Activated effector memory CD4-positive, alpha-beta T cell treated with anti-CD3 and anti-CD28 coated beads, Interleukin-2, amount 50 U/mL, for 16 hours (primary cell): ENCODE measurements at places on chromosomes 16 and 17.

- no peak for DNase-seq
Measured at GRCh38 chr17:27571563-27572352, 59.2 kb upstream of the LGALS9 start.

DNA sequence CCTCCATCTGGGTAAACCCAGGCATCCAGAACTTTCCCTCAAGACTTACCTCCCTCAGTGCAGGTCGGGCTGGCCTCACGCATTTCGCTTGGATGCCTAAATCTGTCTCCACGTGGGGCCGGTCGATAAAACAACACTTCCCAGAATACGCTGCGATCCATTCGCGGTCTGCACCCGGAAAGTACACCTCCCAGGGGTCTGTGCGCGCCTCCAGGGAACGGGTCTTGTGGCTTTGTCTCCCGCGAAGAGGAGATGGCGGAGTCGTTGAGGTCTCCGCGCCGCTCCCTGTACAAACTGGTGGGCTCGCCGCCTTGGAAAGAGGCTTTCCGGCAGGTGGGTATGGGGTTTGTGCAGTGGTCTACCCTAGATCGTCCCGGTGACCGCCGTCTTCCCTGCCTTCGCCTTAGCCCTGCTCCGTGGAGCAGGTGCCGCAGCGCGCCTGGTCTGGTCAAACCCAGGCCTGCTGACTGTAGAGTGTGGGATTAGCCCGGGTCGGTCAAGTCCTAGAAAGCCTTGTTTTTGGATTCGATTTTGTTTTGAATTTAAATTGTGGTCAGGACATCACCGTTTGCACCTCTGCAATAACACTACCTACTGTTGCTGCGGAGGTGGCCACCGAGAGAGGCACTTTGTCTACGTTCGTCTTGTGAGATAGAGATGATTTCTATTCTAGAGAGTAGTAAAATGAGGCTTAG, at the start of gene RPAIN:
TSS of gene RPAIN (plus strand) at position 224 of the 695 bp plus-strand sequence. CDS start at position 253, 29 bp downstream.
- peak; percentile 96 for DNase-seq

DNA sequence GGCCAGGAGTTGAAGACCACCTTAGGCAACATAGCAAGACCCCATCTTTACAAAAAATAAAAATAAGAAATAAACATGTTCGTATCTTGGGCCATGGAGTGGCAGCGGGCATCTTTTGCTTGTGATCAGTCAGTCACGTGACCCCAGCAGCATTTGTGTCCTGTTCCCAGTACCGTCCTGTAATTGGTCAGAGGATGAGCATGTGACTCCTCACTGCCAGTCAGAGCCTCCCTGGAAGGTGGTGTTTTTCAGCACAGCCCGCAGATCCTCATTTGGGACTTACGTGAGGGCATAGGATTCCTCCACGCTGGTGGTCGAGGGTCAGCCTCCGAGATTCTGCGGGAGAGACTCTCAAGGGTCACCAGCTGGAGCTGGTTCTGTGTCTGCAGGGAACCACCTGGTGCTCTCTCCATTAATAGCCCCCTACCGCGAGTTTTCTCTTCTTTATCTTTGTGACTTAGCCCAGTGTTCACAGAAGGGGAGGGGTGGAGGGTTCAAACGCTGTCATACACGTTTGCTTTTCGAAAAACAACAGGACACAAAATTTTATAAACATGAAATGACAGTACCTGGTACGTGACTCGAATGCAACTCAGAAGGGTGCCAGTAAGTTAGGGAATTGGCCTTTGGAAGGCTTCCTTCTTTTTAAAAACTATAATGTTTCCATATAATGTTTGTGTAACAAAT, 17.2 kb downstream of the MRC2 start:
- peak; percentile 43 for DNase-seq

GRCh38 chr16:20611350-20611902, 35.3 kb upstream of the ACSM2B start:
- no peak for DNase-seq

DNA sequence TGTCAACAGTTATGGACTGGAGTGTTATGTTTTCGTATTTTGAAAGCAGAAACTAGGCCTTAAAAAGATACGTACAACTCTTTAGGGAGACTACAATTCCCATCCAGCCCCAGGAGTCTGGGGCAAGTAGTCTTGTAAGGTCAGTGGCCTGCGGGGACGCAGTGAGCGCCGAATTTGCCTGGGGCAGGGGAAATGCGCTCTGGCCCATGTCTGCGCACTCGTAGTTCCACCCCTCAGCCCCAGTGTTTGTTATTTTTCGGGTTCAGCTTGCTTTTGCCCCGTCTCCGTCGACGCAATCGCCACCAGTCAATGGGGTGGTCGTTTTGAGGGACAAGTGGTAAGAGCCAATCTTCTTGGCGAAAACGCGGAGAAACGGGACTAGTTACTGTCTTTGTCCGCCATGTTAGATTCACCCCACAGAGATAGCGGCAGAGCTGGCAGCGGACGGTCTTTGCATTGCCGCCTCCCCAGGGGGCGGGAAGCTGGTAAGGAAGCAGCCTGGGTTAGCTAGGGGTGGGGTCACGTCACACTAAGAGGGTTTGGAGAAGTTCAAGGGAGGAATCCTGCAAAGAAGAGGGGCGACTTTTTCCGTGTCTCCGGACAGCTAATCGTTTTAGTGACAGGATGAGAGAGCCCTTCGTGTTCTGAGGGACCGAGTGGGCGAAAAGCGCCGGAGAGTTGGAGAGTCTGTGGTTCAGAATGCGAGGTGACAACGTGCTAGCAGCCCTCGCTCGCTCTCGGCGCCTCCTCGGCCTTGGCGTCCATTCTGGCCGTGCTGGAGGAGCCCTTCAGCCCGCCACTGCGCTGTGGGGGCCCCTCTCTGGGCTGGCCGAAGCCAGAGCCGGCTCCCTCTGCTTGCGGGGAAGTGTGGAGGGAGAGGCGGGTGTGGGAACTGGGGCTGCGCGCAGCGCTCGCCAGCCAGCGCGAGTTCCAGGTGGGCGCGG, 1.1 kb upstream of the BRCA1 start:
- peak; percentile 63 for DNase-seq

GRCh38 chr17:21177854-21178600, 35.9 kb downstream of the TMEM11 start:
- DNase-seq, result peak; percentile 31

GRCh38 chr17:76200354-76200753, 39.9 kb downstream of the RNF157 start:
- no peak for DNase-seq

- no peak for DNase-seq
Measured at GRCh38 chr16:10318798-10319500, 66.9 kb upstream of the ATF7IP2 start.

- no peak for DNase-seq
Measured at GRCh38 chr17:40730970-40731369, 24.2 kb downstream of the KRT25 start.

DNA sequence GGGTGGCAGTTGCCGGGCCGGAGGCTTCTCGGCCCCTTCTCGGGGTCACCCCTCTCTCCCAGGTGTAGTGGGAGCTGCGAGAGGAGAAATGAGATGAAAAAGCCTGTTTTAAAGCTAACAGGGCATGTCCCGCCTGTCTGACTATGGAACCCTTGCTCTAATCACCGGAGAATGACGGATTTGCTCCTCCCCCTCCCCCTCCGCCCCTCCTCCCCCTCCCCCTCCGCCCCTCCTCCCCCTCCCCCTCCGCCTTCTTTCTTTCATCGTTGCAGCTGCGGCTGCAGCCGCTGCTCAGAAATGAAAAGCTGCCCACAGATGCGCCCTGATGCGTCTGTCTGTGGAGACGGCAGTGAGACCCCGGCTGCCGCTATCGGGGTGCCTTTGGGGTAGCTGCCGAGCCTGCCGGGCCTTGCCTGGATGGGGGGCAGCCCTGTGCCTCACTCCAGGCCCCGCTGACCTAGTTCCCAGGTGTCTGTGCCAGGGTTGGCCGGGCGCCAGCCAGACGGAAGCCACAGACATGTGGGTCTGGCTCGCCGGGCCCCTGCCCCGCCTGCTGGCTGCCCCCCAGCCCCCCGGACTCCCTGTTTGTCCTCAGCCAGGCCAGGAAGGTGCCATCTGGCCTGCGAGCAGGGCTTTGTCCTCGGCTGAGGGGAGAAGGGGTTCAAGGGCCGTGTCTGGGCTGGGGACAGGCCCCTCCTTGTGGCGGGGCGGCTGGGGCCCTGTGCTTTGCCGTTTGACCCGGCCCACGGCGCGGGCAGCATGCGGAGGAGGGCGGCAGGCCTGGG, 37.7 kb downstream of the GINS2 start:
- DNase-seq, result no peak

- DNase-seq, result no peak
Measured at GRCh38 chr16:89410794-89411309, 79.5 kb downstream of the ANKRD11 start.

GRCh38 chr17:67637901-67638641, 79.7 kb upstream of the NOL11 start:
- DNase-seq, result no peak

DNA sequence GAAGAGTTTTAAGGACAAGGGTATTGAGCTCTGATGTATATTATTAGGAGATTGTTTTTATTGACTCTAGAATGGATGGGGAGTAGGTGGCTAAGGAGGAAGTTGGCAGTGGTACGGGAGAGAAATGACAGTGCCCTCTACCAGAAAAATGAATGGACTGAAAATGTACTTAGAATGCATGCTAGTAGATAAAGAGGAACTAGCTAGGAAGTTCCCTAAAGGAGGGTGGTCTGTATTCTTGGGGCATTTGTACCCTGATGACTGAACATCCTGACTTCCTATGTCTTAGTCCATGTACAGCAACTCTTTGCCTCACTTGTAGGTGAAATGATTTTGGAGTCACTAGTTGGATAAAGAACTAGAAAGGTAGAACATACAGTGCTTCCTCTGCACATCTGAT, 581.5 kb upstream of the RBFOX1 start:
- DNase-seq, result no peak

DNA sequence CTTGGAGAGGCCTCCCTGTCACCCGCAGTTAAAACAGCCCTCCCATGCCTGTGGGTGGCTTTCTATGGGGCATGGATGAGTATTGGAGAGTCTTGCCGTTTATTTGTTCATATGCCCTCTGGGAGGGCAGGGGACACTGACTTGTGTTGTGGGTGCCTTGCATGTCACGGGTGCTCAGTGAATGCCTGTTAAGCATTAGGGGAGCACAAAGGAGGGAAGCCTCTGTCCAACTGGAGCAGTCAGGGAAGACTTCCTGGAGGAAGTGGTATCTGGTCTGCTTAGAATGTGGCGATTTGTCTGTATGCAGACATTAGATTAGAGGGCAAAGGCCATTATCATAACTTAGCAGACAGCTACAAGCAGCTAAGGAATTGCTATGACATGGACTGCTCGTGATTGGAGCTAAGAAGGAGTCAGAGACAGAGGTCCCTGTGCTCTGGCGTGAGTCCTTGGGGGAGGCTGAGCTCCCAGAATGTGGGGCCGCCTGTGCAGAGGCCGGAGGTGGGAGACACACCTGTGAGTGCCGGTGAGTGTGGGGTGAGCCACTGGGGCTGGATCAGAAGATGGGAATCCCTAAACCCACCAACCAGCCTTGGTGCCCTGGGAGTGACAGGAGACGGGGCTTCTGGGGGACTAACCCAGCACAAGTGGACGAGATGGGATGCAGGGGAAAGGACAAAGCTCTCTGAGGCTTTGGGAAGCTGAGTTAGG, 286.1 kb downstream of the SEC14L1 start:
- DNase-seq, result no peak

DNA sequence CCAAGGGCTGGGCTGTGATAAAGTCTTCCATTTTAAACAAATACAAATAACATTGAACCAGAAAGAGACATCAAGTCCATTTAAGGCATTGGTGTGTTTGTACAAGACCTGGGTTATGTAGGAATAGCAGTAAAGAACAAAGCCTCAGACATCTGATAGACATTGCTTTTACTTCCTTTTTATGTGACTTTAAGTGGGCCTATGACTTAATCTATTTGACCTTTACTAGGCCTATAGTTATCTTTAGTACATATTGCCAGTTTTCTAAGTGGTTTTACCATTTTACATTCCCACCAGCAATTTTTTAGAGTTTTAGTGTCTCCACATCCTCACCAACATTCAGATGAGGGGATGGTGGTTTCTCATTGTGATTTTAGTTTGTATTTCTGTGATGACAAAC, 298.8 kb downstream of the ZFHX3 start:
- no peak for DNase-seq
